ENCODE measurements at places on chromosomes 6 and 20. TPM values are rescaled to one million over a fixed set of nuclear protein-coding genes. Genes with fewer than 3 reads are reported as not detected.

Gene RNF8
- 24.1 TPM for total RNA-seq

Gene PLG
- not detected for total RNA-seq

Gene GHRH
- total RNA-seq: not detected

Gene EEF1A2
- total RNA-seq: 0.87 TPM

Gene FAM83B
- total RNA-seq: under 0.01 TPM

Gene MCHR2
- total RNA-seq: not detected

Gene AIF1
- total RNA-seq: not detected

Gene SLPI
- not detected for total RNA-seq

Gene OR2W1
- not detected for total RNA-seq

Gene SENP6
- total RNA-seq: 58.9 TPM

Gene SLA2
- not detected for total RNA-seq

Gene NT5E
- total RNA-seq: 428 TPM

Gene PACRG
- total RNA-seq: 1.3 TPM

Gene TNXB
- total RNA-seq: 7.7 TPM

Gene KCNK16
- total RNA-seq: not detected

Gene CFB
- total RNA-seq: 24.1 TPM

Gene ZBP1
- total RNA-seq: not detected

Gene PSORS1C2
- not detected for total RNA-seq

Gene ANKRD66
- not detected for total RNA-seq

Gene SLC35F1
- total RNA-seq: under 0.01 TPM

Gene GCM1
- not detected for total RNA-seq

Gene GSS
- total RNA-seq: 79.8 TPM

Gene CTSZ
- total RNA-seq: 136 TPM

Gene HLA-DQA2
- total RNA-seq: not detected

Gene EFCAB8
- total RNA-seq: not detected

Gene BYSL
- 11.1 TPM for total RNA-seq

Gene SMLR1
- total RNA-seq: not detected

Gene TMEM63B
- 30.8 TPM for total RNA-seq

Gene POLR3F
- total RNA-seq: 11.5 TPM

Gene C6orf141
- 1.3 TPM for total RNA-seq

Gene PCNA
- 250 TPM for total RNA-seq

Gene ADGRF5
- total RNA-seq: under 0.01 TPM

Gene TRAPPC3L
- total RNA-seq: 0.15 TPM

Gene FAM184A
- total RNA-seq: 0.50 TPM

Gene OXT
- total RNA-seq: not detected

Gene NMBR
- not detected for total RNA-seq

Gene PI16
- total RNA-seq: not detected

Gene ANKRD6
- total RNA-seq: 1.8 TPM

Gene HLA-G
- total RNA-seq: not detected

Gene OR2H1
- not detected for total RNA-seq

Gene ALDH8A1
- total RNA-seq: 0.33 TPM

Gene GABRR1
- total RNA-seq: not detected

Gene XKR7
- total RNA-seq: under 0.01 TPM

Gene METTL24
- total RNA-seq: 0.44 TPM

Gene MACROD2
- total RNA-seq: 0.50 TPM

Gene THEMIS
- not detected for total RNA-seq

Gene MUCL3
- total RNA-seq: not detected

Gene OR5V1
- total RNA-seq: not detected

Gene EYS
- total RNA-seq: 0.50 TPM

Gene TTLL9
- 0.17 TPM for total RNA-seq

Gene MANEA
- total RNA-seq: 11.2 TPM

Gene TRIM31
- not detected for total RNA-seq

Gene MYH7B
- 0.15 TPM for total RNA-seq

Gene UST
- 18.2 TPM for total RNA-seq

Gene DSN1
- 31.1 TPM for total RNA-seq

Gene SEMG1
- not detected for total RNA-seq

Gene HSPA1A
- 168 TPM for total RNA-seq

Gene DNPH1
- 78.0 TPM for total RNA-seq

Gene RSPO4
- not detected for total RNA-seq

Gene ZNF292
- 34.9 TPM for total RNA-seq

All from smooth muscle cell of trachea (primary cell).